ENCODE measurements at places on chromosomes 4 and X. TPM values are rescaled to one million over a fixed set of nuclear protein-coding genes. Genes with fewer than 3 reads are reported as not detected.

The XK gene
- 2.2 TPM for polyA plus RNA-seq

The SCARB2 gene
- polyA plus RNA-seq = 55.3 TPM

The POF1B gene
- 20.6 TPM for polyA plus RNA-seq

The CPZ gene
- polyA plus RNA-seq = 0.92 TPM

The SPIN4 gene
- 3.1 TPM for polyA plus RNA-seq

The CTAG2 gene
- polyA plus RNA-seq = not detected

The PTPN13 gene
- polyA plus RNA-seq = 2.9 TPM

The SYNPO2 gene
- polyA plus RNA-seq = 34.5 TPM

The TLL1 gene
- polyA plus RNA-seq = 0.28 TPM

The IL2RG gene
- polyA plus RNA-seq = 6.7 TPM

The NUP54 gene
- polyA plus RNA-seq = 14.2 TPM

The MRFAP1L1 gene
- polyA plus RNA-seq = 54.6 TPM

The PRRG1 gene
- 0.76 TPM for polyA plus RNA-seq

The GNRHR gene
- polyA plus RNA-seq = not detected

The MGAT4D gene
- not detected for polyA plus RNA-seq

The TAF7L gene
- polyA plus RNA-seq = 0.13 TPM

The PAGE5 gene
- polyA plus RNA-seq = not detected

The IL1RAPL2 gene
- not detected for polyA plus RNA-seq

The GASK1B gene
- 12.4 TPM for polyA plus RNA-seq

The INPP4B gene
- polyA plus RNA-seq = 2.1 TPM

The FABP2 gene
- not detected for polyA plus RNA-seq

The TDO2 gene
- 0.30 TPM for polyA plus RNA-seq

The AMTN gene
- polyA plus RNA-seq = not detected

The PLAC1 gene
- polyA plus RNA-seq = not detected

The PNMA6F gene
- polyA plus RNA-seq = not detected

The USP26 gene
- not detected for polyA plus RNA-seq
